ENCODE measurements at places on chromosomes 6 and 20. TPM values are rescaled to one million over a fixed set of nuclear protein-coding genes. Genes with fewer than 3 reads are reported as not detected.

CST4 gene
- polyA plus RNA-seq: not detected

SASH1 gene
- 28.4 TPM for polyA plus RNA-seq

DSP gene
- polyA plus RNA-seq: 67.0 TPM

PACRG gene
- polyA plus RNA-seq: 20.1 TPM

PGC gene
- polyA plus RNA-seq: not detected

MTFR2 gene
- 3.0 TPM for polyA plus RNA-seq

NT5E gene
- polyA plus RNA-seq: 3.4 TPM

PDYN gene
- 0.44 TPM for polyA plus RNA-seq

TM9SF4 gene
- 68.6 TPM for polyA plus RNA-seq

NNAT gene
- 135 TPM for polyA plus RNA-seq

COL21A1 gene
- 152 TPM for polyA plus RNA-seq

RAMACL gene
- polyA plus RNA-seq: 2.5 TPM

PPP1R16B gene
- polyA plus RNA-seq: 6.6 TPM

LY86 gene
- 1.7 TPM for polyA plus RNA-seq

DNA sequence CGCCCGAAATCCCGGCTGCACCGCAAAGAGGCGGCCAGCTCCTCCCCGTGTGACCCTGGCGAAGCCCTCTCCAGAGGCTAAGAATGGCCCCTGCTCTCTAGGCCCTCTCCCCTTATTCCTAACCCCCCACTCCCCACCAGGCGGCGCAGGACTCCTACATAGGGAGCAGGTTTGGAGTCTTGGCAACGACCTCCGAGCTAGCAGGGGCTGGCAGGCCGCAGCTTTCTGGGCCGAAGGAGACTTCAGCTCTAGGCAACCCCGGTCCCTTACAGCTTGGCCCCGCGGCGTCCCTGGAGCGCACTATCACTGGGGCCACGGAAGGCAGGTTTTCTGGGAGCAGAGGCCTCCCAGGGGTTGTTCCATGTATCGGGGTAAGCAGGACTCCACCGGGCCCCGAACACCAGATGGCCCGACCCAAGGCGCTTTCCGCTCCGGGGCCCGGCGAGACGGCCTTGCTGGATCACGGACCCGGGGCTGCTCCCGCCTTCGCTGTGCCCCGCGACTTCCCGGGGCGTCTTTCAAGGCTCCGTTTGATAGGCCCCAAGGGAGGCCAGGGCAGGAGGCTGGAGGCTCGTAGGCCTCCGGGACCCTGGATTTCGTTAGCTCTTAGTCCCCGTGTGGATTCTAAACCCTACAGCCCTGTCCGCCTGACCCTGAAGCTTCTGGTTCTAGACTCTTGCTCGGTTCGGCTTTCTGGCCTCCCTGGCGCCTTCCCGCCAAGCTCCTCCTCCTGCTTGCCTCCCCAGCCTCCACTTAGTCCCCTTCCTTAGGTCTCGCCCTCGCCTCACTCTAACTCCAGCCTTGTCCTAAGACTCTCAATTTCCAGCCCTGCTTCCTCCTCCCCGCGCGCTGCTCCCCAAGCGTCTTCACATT lies 1.9 kb downstream of the SLC32A1 start:
- DNase-seq: no peak

- no peak for DNase-seq
Observed at GRCh38 chr6:166784691-166785090, 157.6 kb upstream of the RPS6KA2 start.

DNA sequence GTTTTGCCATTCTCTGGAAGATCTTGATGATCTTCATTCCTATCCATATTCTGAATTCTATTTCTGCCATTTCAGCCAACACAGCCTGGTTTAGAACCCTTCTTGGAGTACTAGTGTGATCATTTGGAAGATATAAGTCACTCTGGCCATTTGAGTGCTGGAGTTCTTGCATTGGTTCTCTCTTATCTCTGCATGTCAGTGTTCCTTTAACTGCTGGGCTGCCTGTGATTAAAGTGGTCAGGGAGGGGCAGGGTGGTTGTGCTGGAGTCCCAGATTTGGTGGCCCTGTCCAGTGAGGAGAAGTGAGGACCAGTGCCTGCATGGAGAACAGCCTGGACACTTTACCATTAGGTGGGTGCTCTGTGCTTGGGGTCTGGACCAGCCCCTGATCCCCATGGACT lies 173.0 kb downstream of the SOD2 start:
- DNase-seq: no peak

- DNase-seq: no peak
Observed at GRCh38 chr20:20520776-20521175, 152.9 kb downstream of the INSM1 start.

GRCh38 chr6:37232430-37233017 lies 25.0 kb upstream of the TBC1D22B start:
- DNase-seq: no peak

- DNase-seq: no peak
Observed at GRCh38 chr6:107833136-107833535, 9.0 kb upstream of the SCML4 start.

GRCh38 chr6:7241709-7242645 lies 71.0 kb downstream of the SSR1 start:
- no peak for DNase-seq

GRCh38 chr6:96466147-96466863 lies 55.3 kb upstream of the UFL1 start:
- no peak for DNase-seq

GRCh38 chr6:35090734-35091133 lies 50.4 kb downstream of the TCP11 start:
- DNase-seq: no peak

- DNase-seq: no peak
Observed at GRCh38 chr20:46151936-46152335, 33.8 kb downstream of the CD40 start.

- DNase-seq: no peak
Observed at GRCh38 chr20:63738687-63739129, 868 bp upstream of the SLC2A4RG start.

- no peak for DNase-seq
Observed at GRCh38 chr6:159929819-159930218, 39.0 kb downstream of the MAS1 start.

DNA sequence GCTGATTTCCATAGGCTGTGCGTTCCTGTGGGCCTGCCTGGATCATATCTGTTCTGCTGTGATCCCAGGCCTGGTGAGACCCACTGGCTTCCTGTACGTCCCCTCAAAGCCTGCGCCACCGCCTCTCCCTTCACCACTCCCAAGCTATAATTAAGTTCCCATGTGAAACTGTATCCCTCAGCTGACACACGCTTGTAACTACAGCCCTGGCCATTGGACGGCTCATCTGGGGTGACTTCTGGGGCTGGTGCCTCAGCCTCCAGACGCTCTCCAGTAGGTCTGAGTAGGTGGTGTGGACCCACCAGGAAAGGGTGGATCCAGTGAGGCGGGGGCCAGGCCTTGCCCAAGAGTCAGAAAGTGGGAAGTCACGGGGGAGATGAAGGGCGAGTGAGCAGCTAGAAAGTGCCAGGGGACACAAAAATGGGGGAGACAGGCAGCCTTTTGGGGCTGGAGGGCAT lies 21.0 kb downstream of the PPARD start:
- DNase-seq: no peak

DNA sequence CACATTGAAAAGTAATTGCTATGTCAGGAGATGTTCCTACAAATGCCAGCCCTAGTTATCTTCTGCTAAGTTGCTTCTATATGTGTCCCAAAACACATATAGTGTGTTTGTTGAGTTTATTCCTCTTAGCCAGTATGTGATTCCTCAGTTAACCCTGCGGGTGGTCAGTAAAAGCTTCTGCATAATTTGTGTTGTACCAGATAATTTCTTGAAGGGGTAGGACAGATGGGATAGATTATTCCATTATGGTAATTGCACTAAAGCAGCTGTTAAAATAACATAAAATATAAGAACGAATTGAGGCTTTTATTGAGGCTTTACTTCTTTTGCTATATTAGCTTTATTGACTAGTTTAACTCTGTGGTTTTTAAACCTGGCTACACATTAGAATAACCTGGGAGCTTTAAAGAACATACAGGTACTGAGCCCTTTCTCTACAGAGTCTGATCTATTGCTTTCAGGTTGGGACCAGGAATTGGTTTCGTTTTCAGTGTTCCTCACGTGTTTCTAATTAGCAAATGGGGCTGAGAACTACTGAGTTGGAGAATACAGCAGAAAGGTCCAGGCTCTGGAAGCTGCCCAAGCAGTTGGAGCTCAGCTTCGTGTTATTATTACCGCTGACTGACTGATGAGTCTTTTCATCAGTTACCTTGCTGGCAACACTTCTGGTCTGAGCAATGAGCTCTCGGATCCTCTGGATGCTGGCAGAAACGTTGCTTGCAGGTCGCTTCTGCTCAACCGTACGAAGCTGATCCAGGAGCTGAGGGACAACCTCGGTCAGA lies 56.9 kb downstream of the FAM229B start:
- DNase-seq: no peak

DNA sequence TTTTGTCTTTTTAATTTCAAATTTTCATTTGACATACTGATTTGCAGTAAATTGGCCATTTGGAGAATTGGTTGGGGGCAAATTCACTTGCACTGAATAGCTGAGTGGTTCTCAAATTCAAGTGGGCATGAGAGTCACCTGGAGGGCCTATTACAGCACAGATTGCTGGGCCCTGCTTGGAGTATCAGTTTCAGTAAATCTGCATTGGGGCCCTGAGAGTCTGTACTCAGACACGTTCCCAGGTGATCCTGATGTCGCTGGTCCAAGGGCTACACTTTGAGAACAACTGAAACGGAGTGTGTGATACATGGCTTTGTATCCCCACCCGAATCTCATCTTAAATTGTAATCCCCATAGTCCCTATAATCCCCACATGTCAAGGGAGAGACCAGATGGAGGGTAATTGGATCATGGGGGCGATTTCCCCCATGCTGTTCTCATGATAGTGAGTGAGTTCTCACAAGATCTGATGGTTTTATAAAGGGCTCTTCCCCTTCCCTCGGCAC lies 115.9 kb downstream of the KLHL32 start:
- no peak for DNase-seq

DNA sequence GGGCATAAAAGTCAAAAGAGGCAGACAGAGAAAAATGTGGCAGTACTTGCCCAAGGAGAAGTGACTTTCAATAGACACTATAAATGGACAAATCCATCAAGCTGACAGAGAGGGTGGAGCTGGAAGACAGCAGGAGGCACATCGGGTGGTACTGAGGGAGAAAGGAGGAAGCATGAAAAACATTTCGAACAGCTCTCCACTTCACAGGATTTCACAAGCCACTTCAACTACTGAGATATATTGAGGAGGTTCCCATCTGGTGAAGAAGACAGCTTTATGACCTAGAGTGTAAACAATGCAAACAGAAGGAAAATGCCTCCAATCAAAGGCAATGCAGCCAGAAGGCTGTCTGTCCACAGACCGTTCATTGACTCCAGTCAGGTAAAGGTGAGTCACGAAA lies 259.4 kb upstream of the ECI2 start:
- DNase-seq: no peak

DNA sequence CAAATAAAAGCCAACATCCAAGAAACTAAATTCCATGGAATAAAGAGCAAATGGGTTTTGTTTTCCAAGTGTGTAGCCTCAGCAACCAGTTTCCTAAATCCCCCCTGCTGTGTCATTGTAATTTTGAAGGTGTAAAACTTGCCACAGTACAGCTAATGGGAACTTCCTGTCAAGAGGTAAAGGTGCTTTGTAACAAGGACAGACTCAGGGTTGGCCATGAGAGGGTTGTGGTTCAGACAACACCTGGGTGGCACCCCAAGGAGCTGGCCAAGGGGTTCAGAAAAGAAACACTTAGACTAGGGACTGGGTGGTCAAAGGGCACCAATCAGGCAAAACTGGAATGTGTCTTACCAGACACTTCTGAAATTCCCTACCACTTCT lies 52.4 kb upstream of the LYRM2 start:
- DNase-seq: no peak

- DNase-seq: no peak
Observed at GRCh38 chr6:154496186-154496585, 14.3 kb downstream of the CNKSR3 start.

DNA sequence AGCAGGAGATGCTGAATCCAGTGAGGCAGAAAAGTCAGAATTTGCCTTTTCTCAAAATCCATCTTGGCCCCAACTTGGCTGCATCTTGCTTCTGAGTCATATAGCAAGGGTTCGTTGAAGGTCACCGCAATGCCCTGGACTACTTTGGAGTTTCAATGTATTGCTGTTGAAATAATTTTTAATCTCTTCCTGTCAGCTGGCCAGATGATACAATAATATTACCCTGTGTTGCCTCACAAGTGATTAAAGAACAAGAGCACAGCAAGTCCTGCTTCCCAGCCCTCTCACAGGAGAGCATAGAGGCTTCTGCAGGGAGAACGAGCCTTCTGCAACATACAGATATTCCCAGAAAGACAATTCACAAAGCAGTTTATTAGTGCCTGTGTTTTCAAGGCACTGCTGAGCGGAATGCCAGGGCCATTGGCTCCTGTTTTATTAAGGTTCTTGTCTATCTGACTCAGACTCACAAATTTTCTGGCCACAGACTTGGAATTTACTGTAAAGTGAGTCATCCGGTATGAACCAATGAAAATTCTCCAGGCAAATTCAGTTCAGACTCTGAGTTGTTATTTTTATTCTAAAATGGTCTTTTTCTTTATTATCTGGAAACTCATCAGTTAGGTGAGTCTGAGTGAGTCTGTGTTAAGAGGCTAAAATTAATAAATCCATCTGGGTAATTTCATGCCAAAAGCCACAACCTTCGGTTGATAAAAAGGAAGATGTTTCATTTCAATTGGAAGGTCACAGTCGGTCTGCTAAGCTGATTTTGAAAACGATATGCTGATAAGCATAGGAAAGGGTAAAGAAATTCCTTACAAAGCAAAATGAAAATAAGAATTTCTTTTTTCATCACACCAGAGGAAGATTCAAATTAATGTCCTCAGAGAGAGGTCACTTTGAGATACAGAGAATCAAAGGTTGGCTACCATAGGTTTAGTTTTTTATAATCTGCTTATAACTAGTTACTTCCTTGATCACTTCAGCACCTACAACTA lies 289.4 kb upstream of the STXBP5 start:
- DNase-seq: no peak

DNA sequence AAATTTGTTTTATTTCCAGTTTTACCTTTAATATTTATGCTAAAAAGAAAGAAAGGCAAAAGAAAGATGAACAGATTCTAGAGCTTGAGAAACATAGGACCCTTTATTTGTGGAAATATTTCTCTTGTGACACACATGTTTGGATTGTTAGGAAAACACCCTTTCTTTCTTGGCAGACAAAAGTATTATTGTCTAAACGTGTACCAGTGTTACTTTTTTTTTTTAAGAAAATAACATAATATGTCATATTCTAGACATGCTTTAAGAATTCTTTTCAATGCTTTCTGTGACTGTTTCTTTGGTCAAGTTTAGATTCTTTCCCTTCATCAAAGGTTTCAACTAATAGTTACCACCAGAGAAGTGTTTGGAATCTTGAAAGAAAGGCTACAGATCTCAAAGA lies 183.4 kb upstream of the CNR1 start:
- DNase-seq: no peak

DNA sequence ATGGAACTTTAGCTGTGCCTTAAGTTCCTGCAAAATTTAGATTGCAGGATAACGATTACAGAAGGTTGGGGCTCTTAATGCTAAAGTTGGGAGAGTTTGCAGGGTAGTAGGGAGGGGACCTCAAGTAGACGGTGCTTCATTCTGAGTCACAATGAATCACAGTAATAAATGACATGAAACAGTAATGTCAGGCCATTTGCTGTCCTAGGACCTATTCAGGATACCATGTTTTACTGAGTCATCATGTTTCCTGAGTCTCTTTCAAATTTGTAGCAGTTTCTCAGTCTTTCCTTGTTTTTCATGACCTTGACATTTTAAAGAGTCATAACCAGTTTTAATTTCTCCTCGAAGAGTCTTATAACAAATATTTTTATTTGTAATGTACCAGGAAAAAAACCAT lies 406.9 kb upstream of the MAP3K7 start:
- DNase-seq: no peak

Data from left renal cortex interstitium (tissue), 4 donors.